ENCODE measurements at places on chromosomes 3 and 15.
A peak's percentile ranks its signal among the peaks of the same experiment; 100 is the strongest.

DNA sequence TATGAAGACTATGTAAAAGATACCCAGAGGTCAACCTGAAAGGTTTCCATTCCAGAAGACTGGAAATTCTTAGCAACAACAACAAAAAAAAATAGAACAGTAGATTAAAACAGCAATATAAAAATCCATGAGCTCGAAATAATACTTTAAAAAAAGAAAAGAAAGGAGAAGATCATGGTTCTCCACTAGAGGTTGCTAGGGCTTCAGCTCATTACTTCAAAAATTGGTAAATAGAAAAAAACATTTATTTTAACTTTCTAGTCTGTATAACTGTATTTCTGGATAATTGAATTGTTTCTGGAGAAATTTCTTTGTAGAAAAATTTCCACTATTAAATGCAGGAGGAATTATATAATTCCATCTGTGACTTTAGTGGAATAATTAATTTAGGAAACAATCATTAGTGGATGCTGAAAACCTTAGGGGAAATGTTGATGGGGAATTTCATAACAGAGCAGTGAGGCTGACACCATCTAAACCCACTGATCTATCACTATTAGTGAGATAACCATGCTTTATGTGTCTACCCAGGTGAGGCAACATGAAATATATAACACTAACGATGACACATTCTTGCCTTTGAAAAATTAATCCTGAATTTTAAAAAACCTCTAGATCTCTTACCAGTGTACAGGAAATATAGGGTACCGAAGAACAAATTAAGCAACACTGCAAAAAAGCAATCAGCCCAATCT lies 62.5 kb upstream of the SNRK start:
- DNase-seq = no peak

GRCh38 chr3:46662771-46663551 lies 30.5 kb downstream of the ALS2CL start:
- no peak for DNase-seq

DNA sequence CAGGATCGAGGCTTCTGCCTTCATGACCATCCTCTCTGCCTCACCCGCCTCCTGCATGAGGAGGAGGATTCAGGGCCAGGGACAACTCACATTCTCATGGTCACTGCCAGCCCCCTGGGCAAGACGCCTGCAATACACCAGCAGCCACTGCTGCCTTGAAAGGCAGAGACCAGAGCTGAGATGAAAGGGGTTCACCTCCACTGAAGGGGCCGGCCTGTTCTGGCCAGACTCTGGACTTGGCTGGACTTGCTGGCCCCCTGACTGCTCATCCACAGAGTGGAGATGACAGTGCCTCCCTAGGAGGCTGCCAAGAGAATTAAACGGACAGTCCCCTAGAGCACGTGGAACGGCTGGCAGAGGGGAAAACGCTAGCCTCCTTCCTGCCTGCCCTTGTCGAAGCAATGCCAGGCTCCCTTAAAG lies 35.2 kb downstream of the MGLL start:
- DNase-seq = no peak

DNA sequence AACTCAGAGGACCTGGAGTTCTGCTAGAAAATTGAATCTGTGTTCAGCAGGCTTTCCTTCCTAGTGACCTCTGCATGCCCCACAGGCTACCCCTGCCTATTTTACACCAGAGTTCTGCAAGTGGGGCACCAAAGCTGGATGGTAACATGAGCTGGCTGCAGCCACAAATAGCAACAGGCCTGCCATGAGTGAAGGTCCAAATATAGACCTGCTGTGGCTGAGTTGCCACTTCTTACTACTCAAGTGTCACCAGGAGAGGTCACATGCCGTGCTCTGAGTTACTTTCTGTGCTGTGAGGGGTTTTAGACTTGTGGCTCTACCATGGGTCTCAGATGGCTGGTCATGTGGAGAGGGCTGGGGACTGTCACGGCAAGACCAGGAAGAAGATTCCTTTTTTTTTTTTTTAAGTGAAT lies at the start of gene FSD2:
FSD2 (minus strand) TSS at position 76 of the 413 bp plus-strand sequence. CDS start 18,679 bp downstream, outside the sequence.
- DNase-seq = no peak

DNA sequence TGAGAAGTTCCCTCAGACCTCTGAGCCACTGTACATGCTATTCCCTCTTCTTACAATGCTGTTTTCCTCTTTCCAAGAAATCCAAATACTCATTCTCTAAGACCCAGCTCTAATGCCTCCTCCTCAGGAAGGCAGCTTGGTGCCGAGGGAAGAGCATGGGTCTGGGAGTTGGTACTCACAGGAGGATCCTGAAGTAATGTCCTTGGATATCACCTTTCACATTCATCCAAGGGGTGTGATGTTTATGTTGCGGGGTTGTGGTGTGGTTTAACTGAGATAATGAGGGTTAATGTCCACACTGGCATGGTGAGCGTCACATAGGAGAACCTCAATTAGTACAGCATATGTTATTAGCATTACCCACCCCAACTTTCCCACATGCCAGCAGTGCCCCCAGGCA lies 31.9 kb downstream of the MYL3 start:
- DNase-seq = no peak

GRCh38 chr3:151282921-151283320 lies 4.6 kb upstream of the P2RY14 start:
- peak; percentile 78 for DNase-seq

DNA sequence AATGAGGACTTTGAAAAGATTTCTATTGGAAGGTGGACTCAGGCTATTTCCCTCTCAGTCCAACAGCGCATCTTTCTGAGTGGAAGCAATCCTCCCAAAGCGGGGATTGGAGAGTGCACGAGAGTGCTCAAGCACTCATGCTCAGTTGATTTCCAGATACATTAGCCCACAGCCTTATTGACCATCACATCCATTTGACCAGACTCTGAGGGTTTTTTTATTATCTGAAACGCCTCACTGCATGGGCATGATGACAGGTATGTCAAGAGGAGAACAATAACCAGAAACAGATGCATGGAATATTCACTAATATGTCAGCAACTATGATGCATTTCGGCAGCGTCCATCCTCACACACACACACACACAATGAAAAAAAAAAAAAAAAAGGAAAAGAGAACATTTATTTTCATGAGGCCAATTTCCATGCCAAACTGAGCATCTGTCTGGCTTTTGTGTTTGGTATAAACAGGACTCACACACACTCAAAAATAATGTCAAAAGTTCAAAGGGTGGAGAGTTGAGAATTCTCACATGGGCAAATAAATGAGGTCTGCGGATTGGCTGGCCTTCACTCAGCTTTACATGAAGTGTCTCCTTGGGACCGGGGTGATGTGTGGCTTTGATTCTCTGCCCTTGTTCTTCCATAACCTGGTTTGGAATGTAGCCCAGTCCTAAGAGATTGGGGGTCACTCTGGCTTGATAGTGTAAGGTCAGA lies 371.6 kb downstream of the MCTP2 start:
- no peak for DNase-seq

GRCh38 chr3:10366651-10367101 lies 45.8 kb upstream of the SEC13 start:
- DNase-seq = peak; percentile 77

GRCh38 chr3:149180057-149180573 lies 41.5 kb downstream of the CP start:
- peak; percentile 41 for DNase-seq

DNA sequence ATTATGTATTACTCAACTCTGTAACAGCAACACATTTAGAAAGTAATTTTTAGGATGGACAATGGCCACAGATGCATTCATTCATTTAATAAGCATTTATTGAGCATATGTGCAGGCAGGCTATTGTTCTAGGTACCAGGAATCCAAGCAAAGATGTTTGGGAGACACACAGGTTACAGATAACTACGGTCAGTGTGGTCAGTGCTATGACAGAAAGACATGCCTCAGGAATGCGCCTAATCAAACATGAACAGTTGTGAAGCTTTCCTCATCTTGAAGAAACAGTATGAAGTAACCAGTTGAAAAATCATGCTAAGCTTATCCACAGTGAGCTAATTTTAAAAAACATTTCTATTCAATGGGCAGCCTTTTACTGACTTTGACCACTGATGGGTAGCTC lies 155.4 kb upstream of the CCDC54 start:
- DNase-seq = no peak

Measured in SW480 (cell line).